Left renal cortex interstitium (tissue), 4 donors: ENCODE measurements at places on chromosomes 16 and 17.

- DNase-seq = no peak
Observed at GRCh38 chr16:85616607-85617321, 3.6 kb downstream of the GSE1 start.

- DNase-seq = no peak
Observed at GRCh38 chr16:71762186-71762585, 37.7 kb upstream of the PHLPP2 start.

GRCh38 chr17:65572581-65573281 lies 11.3 kb upstream of the AXIN2 start:
- DNase-seq = no peak

DNA sequence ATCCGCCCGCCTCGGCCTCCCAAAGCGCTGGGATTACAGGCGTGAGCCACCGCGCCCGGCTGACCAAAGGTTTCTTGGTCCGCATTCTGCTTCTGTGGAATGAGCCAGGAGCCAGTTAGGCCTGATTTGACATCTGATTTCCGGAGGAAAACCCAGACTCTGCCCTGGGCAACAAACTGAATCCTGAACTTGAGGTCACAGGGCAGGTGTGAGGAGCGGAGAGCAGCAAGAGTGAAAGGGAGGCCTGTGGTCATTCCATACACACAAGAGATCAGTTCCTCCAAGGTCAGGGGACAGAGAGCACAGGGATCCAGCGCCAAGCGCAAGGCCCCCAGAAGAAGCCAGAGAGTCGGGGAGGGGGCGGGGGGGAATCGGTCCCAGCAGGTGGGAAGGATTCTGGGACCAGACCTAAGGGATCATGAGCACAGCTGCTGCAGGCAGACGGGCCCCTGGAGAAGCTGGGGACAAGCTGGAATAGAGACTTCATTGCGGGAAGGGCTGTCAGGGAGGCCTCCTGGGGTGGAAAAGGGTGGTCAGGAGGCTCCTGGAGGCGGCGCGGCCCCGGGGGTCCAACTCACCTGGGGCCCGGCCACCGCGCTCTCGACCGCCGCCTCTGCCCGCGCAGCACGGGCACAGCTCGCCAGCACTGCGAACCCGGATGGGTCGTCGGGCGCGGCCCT lies 436 bp downstream of the SHPK start:
- peak; percentile 17 for DNase-seq

DNA sequence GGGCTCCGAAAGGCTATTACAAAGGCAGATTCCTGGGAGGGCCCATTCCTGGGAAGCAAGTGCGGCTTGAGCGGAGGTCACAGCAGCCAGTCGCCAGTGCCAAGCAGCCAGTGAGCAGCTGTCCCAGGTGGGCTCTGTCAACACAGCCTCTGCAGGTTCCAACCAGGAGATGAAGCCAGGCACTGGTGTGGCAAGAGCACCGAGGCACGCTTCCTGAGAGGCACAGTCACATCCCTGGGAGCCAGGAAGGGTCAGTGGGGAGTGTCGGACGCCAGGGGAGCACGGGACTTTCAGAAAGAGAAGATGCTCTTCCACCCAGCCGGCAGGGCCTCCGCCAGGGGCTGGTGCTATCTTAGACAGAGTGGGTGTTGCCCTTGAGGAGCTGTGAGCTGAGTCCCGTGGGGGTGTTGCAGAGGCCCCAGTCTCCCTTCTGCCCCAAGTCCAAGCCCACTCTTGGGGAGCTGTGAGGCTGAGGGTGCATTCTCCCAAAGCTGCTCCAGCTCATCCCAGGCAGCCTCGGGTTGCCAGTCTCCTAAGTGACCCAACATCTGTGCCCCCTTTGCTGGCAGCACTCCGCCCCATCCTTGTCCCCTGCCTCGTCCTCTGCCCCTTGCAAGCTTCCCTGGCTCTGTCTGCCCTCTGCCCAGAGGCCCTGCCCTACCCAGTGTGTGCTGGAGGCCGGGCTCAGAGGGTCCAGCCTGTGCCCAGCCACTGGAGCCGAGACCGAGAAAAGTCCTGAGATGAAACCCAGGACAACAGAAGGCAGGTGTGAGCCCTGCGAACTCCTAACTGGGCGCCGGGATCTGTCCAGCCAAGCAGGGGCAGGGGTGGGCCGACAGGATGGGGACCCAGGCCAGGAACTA lies 6.6 kb downstream of the UBALD1 start:
- no peak for DNase-seq

DNA sequence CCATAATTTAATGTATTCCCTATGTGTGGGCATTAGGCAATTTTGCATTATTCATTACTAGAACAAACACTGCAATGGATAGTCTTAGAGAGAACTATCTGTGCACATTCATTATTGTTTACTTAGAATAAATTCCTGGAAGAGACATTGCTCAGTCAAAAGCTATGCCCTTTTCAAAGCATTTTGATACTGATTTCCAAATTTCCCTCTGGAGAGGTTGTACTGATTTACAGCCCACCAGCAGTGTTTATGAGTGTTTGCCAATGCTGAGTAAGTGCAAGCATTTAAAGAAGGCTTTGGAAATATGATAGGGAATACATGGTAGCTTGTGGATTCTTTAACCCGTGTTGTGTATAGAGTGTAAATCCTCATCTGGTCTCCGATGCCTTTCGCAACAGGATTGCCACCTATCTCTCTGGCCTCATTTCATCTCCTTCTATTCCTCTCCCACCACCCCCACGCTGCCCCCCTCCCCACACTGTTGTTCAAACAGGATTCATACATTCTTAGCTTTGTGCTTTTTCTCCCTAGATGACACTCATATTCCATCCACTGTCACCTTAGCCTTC lies 33.4 kb upstream of the MMD start:
- DNase-seq = no peak

- DNase-seq = no peak
Observed at GRCh38 chr17:83185023-83186002, 105.9 kb downstream of the METRNL start.

- no peak for DNase-seq
Observed at GRCh38 chr17:27622986-27623385, 8.0 kb upstream of the LGALS9 start.

DNA sequence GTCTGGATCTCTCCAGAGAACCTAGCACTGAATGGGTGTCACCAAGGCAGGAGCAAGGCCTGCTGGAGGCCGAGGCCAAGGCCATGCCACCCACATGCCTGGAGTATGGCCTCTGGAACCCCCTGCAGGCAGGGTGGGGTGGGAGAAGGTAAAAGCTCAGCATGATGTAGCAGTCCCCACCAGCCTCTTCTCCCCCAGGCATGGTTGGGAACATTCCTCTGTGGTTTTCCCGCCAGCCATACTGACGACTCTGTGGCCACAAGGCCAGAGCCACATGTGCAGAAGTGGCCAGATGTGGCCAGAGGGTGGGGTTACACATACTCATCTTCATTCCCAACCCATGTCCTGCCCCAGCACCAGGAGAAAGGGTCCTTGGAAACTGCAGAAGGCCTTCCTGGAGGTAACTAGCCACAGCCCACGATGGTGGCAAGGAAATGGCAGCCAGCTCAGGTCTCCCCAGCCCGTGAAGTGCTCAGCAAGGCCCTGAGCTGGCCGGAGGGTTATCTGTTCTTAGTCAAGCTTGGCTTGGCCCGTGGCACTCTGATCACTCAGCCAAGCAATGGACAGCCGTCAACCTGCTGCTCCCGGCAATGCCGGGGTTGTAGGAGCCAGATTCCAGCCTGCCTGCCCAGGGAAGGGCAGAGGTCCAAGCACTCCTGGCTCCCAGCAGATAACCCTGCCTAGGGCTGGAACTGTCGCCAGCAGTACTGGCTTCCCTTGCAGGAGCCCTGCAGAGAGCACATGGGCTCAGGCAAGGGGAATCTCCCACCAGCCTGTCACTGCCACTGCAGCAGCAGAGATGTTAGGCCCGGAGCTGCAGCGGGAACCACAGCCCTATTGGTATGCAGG lies 26.1 kb downstream of the HDAC5 start:
- DNase-seq = no peak

DNA sequence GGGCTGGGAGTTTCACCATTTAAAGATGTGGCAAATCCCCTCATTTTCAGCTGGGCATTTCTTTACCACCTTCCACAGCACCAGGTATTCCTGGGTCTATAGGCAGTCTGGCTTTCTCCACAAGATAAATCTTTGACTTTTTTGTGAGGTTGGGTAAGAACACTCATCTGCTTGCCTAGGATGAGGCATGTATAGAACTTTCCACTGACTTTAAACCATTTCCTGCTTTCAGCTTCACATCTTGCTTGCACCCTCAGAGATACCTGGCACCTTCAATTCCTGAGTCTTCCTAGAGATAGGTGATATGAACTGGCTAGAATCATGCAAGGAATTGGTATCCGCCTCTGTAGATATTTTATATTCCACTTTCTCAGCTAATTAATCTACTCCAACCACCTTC lies 27.9 kb downstream of the SMURF2 start:
- DNase-seq = no peak

GRCh38 chr17:39408360-39408759 lies 6.9 kb upstream of the FBXL20 start:
- no peak for DNase-seq

DNA sequence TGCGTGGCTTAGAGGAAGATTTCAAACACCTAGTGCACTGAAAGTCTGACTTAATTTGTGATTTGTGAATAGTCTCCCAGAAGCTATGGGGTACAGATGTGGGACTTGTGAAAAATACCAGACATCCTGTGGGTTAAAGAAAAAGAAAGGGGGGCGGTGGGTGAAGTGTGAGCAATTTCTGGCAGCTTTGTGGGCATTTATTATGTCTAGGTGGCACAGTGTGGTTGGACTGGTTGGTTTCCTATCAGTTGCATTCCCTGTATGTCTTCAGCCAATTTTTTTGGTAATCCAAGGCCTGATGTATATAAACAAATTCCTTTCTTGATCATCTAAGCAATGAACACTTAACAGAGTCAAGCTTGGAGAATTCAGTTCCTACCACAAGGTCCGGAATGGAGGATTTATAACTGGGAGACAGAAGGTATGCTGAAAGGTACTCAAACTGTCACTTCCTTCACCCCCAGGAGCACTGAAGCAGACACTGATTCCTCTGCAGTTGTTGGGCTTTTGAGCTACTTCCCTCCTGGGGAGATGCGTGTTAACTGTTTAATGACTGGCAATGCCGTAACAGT lies 211.6 kb downstream of the WWOX start:
- no peak for DNase-seq

DNA sequence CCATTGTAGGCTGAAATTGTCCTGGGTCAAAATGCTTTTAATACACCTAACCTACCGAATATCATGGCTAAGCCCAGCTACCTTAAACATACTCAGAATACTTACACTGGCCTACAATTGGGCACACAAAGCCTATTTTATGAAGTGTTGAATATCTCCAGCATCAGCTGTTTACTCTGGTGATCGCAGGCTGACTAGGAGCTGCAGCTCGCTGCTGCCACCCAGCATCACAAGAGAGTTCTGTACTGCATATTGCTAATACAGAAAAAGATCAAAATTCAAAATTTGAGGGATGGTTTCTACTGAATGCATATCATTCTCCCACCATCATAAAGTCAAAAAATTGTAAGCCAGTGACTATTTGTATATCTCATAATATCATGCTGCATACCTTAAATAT lies 55.3 kb downstream of the ULK2 start:
- DNase-seq = no peak

GRCh38 chr17:78824240-78824639 lies 16.4 kb downstream of the USP36 start:
- no peak for DNase-seq

DNA sequence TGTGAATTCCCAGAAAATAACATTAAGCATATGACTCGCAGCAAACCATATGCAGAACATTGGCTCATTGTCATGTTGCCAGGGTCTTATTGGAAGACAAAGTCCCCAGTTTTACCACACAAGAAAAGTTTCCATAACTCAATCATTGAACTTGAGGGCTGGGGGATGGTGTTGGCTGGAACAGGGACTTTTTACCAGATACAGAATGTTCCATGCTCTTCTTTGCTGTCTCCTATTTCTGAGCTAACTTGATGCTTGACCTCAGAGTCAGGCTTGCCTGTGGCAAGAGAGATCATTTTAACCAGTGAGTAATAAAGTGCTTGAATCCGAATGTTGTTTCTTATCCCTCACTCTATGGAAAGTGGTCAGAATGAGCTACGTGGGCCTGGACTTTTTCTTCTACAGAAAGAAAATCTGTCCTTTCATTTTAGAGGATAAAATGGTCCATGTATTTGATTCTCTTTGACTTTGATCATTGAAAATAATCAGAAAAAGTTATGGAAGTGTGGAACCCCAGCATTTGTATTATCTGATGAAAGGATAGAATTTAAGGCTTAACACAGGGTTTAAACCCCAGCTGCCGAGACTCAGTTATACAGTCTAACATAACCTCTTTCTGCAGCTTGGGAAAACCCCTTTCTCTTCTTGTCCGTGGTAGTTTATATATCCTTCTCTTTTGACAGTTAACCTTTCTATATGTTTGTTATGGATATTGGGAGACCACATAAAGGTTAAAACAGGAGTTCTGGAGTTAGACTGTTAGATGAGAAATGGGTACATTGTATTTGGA lies 67.0 kb downstream of the TUBD1 start:
- no peak for DNase-seq

- DNase-seq = no peak
Observed at GRCh38 chr17:38605411-38605840, 326 bp downstream of the SRCIN1 start.

- DNase-seq = no peak
Observed at GRCh38 chr17:57535249-57535966, 209.7 kb downstream of the CCDC182 start.

DNA sequence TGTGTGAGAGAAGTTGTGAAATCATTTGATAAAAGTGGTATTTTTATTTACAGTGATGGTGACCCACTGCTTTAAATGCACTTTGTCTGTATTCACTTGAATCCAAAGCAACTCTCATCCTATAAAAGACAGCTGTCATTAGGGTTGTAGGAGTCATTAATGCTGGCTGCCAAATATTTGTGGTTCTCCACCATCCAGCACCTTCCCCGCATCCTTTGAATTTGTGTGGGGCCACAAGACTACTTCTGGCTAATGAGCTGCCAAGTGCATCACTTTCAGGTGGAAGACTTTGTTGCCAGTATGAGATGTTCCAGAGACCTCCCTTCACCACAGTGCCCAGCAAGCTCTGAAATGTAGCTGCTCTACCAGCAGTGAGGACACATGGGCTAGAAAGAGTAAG lies 43.4 kb downstream of the CMTM3 start:
- no peak for DNase-seq

DNA sequence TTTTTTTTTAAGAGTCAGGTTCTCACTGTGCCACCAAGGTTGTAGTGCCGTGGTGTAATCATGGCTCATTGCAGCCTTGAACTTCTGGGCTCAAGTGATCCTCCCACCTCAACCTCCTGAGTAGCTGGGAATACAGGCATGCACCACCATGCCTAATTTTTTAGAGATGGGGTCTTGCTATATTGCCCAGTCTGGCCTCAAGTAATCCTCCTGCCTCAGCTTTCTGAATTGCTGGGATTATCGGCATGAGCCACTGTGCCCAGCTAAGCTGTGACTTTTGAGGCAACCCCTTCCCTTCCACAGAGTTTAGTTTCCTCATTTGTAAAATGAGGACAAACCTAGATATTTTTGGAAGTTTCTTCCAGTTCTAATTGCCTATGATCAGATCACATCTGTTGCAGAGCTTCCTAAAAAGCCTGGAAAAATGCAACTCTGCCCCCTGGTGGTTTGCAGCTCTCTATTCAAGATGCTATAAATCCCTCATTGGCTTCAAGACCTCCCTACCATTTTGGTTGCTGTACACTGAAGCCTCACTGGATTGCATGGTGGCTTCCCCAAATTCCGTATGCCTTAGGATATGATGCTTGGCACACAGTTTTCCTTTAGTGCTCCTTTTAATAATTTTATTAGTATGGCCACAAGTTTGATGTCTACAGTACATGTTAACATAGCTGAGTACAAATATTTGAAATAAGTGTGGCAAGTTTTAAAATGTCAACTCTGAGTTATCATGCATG lies 19.3 kb downstream of the GDE1 start:
- DNase-seq = peak; percentile 45
